ENCODE measurements at places on chromosomes 2 and 18.

DNA sequence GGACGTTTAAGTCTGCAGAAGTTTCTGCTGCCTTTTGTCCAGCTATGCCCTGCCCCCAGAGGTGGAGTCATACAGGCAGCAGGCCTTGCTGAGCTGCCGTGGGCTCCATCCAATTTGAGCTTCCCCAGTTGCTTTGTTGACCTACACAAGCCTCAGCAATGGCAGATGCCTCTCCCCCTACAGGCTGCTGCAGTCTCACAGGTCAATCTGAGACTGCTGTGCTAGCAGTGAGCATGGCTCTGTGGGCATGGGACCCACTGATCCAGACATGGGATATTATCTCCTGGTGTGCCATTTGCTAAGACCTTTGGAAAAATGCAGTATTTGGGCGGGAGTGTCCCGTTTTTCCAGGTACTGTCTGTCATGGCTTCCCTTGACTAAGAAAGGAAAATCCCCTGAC lies 726.0 kb downstream of the ERBB4 start:
- DNase-seq, result no peak

GRCh38 chr2:65175894-65176530 lies 46.1 kb upstream of the RAB1A start:
- no peak for DNase-seq

DNA sequence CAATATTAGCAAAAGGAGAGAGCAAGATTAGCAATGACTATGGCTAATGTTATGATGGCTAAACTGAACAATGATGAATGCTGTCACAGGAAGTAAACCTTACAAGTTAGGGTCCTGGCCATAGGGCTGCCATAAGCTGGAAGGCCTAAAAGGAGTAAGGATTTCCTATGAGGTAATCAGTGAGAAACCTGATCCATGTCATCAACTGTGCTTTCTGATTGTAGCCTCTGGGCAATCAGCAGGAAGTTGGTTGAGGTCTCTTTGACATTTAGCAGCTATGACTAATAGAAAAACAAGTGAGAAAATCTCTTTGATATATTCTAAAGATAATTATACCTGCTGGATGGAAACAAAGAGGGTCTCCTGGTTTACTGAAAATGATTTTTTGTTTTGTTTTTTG lies 193.0 kb downstream of the RAB3GAP1 start:
- DNase-seq, result no peak

DNA sequence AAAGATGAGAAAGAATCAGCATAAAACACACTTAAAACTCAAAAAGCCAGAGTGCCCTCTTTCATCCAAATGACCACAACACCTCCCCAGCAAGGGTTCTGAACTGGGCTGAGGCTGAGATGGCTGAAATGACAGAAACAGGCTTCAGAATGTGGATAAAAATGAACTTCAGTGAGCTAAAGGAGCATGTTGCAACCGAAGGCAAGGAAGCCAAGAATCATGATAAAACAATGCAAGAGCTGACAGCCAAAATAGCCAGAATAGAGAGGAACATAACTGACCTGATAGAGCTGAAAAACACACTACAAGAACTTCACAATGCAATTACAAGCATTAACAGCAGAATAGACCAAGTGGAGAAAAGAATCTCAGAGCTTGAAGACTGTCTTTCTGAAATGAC lies 12.2 kb upstream of the PSMA8 start:
- DNase-seq, result no peak

GRCh38 chr2:98898423-98898841 lies 37.6 kb downstream of the CRACDL start:
- no peak for DNase-seq

- DNase-seq, result no peak
Observed at GRCh38 chr2:132766573-132766972, 96.6 kb upstream of the LYPD1 start.

DNA sequence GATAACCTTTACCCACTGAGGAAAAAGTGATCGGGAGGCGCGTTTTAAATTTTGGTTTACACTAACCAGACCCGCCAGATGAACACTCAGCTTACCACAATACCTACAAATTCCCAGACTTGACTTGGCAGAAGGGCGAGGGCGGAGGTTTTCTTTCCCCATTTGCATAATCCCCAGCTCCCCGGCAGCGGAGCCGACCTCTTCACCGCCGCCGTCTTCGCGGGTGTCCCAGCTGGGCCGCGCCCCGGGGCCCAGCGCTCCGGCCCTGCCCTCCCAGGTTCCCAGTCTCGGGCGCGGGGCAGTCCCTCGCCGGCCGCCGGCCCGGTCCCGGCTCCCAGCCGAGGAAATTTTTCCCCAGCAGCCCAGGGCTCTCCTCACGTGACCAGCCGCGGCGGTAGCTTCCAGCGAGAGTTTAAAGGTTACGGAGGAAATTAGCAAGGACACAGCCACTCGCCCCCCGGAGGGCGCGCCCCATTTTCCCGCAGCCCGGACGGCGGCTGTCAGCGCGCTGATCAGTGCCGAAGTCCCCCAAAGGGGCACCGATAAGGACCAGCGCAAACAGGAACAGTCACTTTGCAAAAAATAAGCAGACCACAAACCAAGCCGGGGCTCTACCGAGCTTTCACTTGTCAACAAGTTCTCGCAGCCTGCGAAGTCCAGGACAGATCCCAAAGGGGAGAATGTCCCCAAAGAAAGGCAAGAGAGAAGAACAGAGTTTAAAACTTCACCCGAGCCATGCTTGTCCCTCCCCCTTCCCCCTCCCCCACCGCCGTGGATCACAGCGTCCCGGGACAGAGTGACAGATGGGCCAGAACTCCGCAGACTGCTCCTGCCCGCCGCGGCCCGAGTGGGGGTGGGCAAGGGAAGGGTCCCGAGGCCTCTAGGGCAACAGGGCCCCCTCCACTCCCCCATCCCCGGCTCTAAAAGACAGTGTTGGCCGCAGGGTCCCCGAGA lies 1.3 kb upstream of the PRKCE start:
- peak; percentile 59 for DNase-seq

- no peak for DNase-seq
Observed at GRCh38 chr2:28390746-28391563, 1.7 kb upstream of the FOSL2 start.

GRCh38 chr2:171249689-171250088 lies 89.0 kb upstream of the TLK1 start:
- DNase-seq, result no peak

DNA sequence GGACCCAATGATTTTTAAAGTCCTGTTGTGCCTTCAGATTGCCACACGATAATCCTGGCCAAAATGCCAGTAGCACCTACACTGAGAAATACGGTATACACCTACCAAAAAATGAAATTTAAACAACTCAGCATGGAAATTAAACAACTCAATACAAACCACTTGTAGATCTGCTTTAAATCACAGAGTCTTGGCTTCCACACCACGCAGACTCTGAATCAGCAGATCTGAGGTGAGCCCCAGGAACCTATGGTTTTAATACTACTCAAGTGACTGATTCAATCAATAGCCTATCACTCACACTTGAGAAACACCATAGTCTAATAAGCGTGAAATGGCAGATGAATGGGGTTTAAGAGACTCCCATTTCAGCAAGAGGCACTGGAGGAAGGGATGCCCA lies 46.9 kb downstream of the MAP4K3 start:
- no peak for DNase-seq

GRCh38 chr2:130884503-130884902 lies 47.8 kb downstream of the ARHGEF4 start:
- DNase-seq, result no peak

DNA sequence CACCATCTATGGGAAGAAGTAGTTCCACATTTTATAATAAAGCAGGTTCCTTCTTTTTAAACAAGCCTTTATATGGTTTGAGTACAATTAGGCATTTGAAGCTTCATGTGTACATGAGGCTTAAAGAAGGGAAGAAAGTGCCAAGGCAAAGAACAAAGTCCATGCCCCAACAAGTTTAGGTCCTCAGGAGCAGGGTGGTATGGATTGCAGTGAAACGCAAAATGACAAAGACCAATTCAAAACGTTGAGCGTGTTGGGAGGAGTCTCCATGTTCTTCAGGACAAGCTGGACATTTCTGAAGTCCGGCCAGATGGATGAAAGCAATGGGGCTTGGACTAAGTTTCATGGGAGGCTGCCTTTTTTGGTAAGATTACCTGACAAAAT lies 78.8 kb upstream of the FZD5 start:
- no peak for DNase-seq

- no peak for DNase-seq
Observed at GRCh38 chr2:196242131-196242620, 70.8 kb upstream of the STK17B start.

GRCh38 chr2:140791802-140792201 lies 1339.0 kb downstream of the LRP1B start:
- no peak for DNase-seq

DNA sequence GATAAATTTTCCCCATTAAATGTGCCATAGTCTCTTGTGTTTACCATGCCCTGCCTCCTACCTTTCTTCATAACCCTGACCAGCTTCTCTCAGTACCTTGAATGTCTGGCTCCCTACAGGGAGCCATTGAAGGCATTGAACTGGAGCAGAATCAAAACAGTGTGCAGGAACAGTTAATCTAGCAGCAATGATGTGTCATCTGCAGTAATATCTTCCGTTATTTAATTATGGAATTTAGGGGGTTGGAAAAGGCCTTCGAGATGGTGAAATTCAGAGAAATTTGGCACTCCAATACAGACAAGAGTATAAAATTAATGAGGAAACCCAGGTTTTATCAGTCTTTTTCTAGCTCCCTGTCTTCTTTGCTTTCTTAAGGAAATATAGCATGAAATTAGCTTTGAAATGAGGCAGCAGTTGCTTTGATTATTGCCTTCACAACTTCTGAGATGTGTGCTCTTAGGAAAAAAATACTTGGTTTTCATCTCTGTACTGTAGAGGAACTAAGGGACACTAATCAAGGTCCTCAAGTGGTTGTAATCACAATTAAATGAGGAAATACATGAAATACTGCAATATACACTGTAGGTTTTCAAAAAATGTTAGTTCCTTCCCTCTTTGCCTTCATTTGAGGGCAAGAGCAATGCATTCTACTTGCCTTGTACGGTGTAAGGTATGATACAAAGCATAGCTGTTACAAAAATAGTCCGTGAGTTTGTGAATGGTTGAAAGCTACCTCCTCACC lies 369.1 kb downstream of the SETBP1 start:
- no peak for DNase-seq

- no peak for DNase-seq
Observed at GRCh38 chr2:86617738-86618137, 5.9 kb downstream of the RNF103 start.

- no peak for DNase-seq
Observed at GRCh38 chr18:10201659-10202058, 252.8 kb upstream of the APCDD1 start.

- no peak for DNase-seq
Observed at GRCh38 chr2:42124011-42124785, 45.0 kb upstream of the EML4 start.

- DNase-seq, result peak; percentile 27
Observed at GRCh38 chr2:161136696-161137324, 23.4 kb upstream of the TANK start.

GRCh38 chr18:77524909-77525308 lies 275.3 kb downstream of the GALR1 start:
- DNase-seq, result no peak

DNA sequence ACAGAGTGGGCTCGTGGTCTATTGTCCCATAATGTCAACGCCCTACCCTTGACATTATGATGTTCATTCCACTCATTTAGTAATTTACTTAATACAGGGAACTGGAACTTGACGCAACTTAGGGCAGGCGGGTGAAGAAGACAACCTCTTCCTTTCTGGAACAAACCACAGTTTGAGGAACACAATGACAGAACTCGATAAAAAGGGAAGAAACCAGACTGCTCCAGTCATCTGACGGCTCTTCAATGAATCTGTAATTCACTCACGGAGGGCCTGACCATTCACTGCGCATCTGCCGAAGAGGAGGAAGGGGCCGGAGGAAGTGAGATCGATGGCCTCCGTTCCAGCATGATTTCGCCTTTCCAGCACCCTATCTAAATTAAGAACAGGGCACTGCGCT lies 83.2 kb downstream of the BCL2 start:
- DNase-seq, result no peak

DNA sequence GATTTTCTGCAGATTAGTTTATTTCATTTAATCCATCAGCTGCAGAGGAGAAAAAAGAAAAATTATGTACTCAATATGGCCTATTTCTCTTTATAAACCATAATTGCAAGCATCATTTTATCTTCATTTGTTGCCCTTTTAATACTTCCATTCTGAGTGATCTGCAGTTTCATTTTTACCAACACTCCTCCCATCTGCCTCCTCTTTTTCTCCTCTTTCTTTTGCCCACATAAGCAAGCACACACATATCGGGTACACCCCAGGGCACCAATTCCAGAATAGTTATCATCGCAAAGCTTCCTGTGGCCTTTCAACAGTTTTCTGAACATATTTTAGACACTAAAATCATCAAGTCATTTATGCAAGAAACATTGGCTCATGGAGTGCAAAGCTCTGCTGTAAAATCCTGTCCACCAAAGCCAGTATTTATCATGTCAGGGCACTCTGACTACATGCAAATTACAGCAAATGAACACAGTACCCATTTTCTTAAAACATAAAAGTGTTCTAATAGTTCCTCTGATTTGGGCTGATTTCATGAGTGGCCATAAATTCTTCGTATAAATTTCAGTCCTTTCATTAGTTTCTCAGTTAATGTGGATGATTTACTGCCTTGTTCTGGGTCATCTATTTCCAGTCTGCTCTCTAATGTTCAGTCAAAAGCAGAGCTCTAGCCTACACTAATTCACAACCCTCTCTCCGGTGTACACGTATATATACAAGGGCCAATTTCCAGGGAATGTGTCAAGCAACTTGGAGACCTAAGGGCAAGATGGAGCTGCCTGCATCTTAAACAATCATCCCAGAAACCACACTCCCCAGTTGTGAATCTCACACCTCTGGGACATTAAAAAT lies 281.3 kb downstream of the STK39 start:
- no peak for DNase-seq

DNA sequence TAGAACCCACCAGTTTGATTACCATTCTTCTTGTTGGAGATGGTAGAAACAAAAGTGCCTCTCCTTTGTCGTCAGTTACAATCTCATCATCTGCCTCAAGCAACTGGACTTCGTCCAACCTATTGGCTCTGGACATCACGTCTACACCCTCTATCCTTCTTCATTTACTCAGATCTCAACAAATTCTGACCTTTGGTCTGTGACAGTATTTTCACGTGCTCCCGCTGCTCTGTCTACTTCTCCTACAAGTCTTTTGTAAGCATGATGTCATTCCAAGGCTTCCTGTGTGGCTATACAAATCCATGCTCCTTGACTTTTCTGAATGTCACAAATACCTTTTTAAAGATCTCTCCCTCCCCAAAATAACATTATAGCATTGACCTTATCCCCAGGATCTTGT lies 43.0 kb upstream of the PID1 start:
- no peak for DNase-seq

DNA sequence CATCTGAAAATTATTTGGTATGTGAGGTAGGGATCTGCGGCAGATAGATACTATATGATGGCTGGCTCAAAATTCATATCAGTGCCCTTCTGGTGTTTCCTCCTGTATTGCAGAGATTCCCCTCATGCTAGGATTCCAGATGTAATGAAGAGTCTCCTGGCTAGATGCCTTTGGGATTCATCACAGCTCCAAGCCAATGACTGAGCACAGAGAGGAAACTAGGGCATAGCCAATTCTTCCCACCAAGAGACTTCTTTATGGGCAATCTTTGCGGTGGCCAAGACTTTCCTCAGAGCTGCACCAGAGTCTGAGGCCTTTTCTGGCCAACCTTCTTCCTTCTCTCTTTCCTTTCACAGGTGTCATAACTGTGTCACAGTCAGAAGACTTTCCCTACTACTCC lies 25.5 kb upstream of the CIB4 start:
- DNase-seq, result no peak

GRCh38 chr2:80292474-80292873 lies 12.1 kb downstream of the LRRTM1 start:
- no peak for DNase-seq

- no peak for DNase-seq
Observed at GRCh38 chr2:127768775-127769479, 42.0 kb downstream of the WDR33 start.
